ENCODE measurements at places on chromosomes 1 and 21. TPM values are rescaled to one million over a fixed set of nuclear protein-coding genes. Genes with fewer than 3 reads are reported as not detected.

Gene SMCP
- total RNA-seq = not detected

Gene CAMK1G
- not detected for total RNA-seq

Gene IGSF3
- 2.0 TPM for total RNA-seq

Gene LCE2C
- not detected for total RNA-seq

Gene HOOK1
- 5.1 TPM for total RNA-seq

Gene DTL
- 85.0 TPM for total RNA-seq

- H3K36me3 ChIP-seq = no peaks in the 10 kb centered on the region
- no peaks in the 10 kb centered on the region for H3K4me1 ChIP-seq
- DNase-seq = no peak
- no peak overlapping the region for H3K4me3 ChIP-seq
Observed at GRCh38 chr1:184359909-184360308, 26.9 kb upstream of the C1orf21 start.

DNA sequence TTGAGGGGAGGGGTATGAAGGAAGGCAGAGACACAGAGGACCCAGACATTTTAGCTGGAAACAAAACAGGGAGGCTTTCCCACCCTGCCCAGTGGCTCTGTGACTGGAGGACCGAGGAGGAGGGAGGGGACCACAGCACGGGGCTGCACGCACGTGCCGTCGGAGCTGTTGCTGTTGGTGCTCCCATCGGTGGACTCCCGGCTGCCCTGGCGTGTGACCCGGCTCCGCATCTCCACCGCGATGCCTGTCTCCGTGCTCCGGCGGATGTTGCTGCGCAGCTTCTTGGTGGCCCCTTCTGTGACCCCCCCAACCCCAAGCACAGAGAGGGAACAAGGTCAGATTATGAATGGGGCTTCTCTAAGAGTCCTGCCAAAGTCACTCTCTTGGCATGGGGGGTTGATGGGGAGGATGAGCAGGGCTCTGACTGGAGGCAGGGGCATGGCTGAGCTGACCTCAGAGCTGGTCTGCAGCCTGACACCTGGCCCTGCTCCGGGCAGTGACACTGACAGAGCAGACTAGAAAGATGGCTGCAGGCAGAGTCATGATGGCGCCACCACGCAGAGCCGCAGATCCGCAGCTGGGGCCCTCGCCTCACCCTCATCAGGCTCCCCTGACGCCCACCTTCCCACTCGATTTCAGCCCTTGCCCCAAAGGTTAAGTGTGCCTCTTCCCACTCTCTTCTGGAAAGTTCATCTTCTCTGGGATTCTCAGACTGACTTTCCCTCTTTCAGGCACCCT lies 29.6 kb downstream of the RIMS3 start:
- H3K27ac ChIP-seq = no peak overlapping the region
- no peak overlapping the region for H3K4me3 ChIP-seq

GRCh38 chr1:179175011-179175841 lies 54.3 kb downstream of the ABL2 start:
- no peaks in the 10 kb centered on the region for H3K4me1 ChIP-seq
- no peak overlapping the region for H3K27ac ChIP-seq
- H3K36me3 ChIP-seq = no peaks in the 10 kb centered on the region

DNA sequence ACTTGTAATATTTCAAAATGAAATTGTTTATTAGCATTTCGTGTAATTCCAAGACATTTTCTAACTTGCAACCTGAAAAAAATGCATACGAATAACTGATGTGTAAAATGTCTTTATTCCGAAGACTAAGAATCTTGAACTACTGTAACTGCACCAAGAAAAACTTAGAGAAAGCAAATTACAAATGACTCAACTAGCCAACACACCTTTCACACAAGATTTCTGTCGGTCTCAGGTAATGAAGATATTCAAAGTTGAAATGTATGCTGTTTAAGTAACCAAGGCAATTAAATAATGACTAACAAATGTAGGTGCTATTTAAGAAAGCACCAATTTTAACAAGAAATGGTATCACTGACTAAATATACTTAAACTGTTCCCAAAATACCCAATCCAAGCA lies 2.1 kb downstream of the CLSTN1 start:
- H3K27me3 ChIP-seq = no peaks in the 10 kb centered on the region
- no peak for DNase-seq
- H3K4me3 ChIP-seq = no peak overlapping the region
- no peak overlapping the region for H3K27ac ChIP-seq
- no peaks in the 10 kb centered on the region for H3K36me3 ChIP-seq

DNA sequence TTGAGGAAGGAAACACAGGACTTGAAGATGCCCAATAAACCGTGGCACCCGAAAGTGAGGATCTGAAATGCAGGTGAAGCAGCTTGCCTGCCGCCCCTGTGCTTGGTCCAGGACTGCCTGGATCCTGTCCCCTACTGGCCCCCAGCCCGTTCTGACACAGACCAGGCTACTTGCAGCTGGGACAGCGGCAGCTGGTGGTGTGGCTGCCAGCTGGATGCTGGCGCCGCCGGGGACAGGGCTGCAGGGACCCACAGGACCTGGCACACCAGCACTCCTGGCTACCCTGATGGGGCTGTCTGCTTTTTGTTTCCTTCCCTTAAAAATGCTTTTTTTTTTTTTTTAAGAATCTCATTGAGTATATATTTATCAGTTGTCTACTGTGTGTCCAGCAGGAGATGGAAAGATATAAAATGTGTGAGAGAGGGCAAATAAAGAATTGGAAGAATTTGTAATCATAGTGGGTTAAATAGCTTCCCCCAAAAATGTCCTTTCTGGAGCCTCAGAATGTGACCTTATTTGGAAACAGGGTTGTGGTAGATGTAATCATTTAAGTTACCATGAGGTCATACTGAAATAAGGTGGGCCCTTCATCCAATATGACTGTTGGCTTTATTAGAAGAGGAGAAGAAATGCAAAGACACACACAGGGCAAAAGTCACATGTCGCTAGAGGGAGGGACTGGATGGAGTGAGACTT lies 165.6 kb downstream of the DSCAM start:
- no peaks in the 10 kb centered on the region for H3K36me3 ChIP-seq
- H3K27ac ChIP-seq = no peak overlapping the region
- no peak for DNase-seq
- no peaks in the 10 kb centered on the region for H3K27me3 ChIP-seq

DNA sequence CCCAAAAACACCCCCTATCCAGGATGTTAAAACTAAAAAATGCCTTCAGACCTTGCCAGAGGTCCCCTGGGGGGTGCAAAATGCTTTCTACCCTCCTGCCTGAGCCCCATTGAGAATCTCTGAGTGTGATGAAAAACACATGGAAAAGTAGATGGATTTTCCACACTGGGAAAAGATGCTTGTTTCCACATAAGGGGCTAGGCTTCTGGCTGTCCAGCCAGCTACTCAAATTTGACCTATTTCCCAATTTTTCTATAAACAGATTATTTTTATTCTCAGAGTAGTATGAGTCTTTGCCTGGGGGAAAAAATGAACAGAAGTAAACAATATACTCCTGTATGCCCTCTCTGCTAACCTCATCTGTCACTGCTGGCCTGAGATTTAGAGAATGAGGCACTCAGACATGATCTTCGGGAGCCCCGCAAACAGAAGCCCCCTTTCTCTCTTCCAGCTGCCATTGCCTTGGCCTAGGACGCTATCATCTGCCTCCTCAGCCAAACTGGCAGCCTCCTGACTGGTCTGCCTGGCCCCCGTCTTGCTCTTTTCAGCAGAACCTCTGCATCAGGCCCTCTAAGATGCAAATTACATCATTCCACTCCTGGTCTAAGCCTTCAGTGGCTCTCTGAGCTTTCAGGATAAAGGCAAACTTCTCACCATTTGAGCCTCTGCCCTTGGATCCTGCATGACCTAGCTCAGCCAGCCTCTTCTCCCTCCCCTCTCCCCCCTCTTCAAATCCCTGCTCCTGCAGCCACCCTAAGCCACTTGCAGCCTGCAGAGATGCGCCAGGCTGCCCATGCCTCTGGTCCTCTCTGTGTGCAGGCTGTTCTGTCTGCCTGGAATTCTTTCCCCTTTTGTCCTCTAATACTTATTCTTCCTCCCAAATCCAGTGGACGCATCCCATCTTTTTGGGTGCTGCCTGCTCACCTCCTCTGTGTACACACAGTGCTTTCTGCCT lies 39.7 kb upstream of the TMEM125 start:
- no peaks in the 10 kb centered on the region for H3K36me3 ChIP-seq
- no peak for DNase-seq
- H3K4me1 ChIP-seq = no peaks in the 10 kb centered on the region

DNA sequence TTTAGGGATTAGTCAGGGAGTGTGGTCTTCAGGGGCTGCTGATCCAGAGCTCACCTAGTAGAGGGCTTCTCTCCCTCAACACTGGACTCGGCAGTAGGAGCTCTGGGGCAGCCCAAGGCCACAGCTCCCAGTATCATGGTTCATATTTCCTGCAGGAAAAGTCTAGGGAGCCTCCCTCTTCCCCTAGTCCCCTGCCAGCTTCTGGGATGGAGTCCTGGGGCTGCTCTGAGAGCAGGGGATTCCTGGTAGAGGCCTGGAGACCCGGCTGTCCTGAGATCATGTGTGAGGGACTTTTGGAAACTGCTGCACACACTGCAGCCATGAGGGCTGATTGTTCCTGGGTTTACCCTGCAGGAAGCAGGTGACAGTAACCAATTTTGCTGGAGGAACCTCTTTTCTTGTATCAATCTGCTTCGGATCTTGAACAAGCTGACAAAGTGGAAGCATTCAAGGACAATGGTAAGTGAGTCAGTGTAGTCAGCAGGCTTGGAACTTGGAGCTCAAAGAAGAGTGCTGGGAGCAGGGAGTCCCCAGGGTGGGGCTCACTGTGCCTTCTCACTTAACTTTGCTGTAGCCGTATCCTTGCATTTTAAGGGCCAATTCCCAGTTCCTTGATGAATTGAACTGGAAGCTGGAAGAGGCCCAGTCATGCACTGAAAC lies 16.3 kb downstream of the STRIP1 start:
- H3K36me3 ChIP-seq = peaks cover 72% of the 10 kb centered on the region
- H3K4me3 ChIP-seq = no peak overlapping the region
- no peak overlapping the region for H3K27ac ChIP-seq

DNA sequence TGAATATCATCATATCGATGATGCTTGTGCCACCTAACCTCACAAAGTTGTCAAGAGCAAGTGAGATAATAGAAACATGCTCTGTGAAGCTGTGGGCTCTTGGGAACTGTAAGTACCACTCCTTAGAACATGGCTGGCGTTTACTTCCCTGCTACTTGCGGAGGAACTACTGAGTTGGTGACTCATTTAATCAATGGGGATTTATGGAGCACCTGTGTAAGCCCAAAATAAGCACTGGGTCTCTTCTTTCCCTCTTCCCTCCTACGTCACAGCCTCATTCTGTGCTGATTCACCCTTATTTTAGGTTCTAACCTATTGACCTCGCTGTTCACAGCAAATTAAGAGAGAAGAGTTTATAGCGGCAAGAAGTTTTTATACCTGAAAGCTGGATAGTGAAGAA lies 52.9 kb downstream of the PRDM2 start:
- no peak for DNase-seq
- H3K27ac ChIP-seq = no peak overlapping the region
- H3K27me3 ChIP-seq = no peaks in the 10 kb centered on the region
- H3K4me3 ChIP-seq = no peak overlapping the region
- peaks cover 76% of the 10 kb centered on the region for H3K4me1 ChIP-seq

- H3K27ac ChIP-seq = no peak overlapping the region
- DNase-seq = no peak
- no peaks in the 10 kb centered on the region for H3K36me3 ChIP-seq
Observed at GRCh38 chr1:32341186-32341757, 5.2 kb upstream of the MARCKSL1 start.

Data from CD8-positive, alpha-beta memory T cell (primary cell).